Stimulated activated CD4-positive, alpha-beta T cell treated with anti-CD3 and anti-CD28 coated beads, Interleukin-2, amount 100 ng/mL, for 24 hours (primary cell): ENCODE measurements at places on chromosomes 2 and 18.

DNA sequence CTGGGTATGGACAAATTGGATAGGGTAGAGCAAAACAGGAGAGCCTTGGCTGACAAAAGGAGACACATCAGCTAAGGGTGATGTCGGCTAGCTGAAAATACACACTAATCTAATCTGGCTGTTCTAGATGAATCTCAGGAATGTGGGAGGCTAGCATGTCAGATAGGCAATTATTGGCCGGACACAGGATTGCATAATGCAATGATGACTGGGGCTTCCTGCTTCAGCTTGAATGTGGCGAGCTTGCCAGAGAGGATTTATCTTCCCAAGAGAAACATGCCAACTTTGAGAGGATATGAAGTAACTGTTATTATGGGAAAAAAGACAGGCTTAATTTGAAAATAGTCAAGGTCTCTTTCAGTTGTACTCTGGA lies 102.4 kb downstream of the TRIB2 start:
- DNase-seq, result no peak

GRCh38 chr2:124797049-124797448 lies 772.0 kb downstream of the CNTNAP5 start:
- DNase-seq, result no peak

DNA sequence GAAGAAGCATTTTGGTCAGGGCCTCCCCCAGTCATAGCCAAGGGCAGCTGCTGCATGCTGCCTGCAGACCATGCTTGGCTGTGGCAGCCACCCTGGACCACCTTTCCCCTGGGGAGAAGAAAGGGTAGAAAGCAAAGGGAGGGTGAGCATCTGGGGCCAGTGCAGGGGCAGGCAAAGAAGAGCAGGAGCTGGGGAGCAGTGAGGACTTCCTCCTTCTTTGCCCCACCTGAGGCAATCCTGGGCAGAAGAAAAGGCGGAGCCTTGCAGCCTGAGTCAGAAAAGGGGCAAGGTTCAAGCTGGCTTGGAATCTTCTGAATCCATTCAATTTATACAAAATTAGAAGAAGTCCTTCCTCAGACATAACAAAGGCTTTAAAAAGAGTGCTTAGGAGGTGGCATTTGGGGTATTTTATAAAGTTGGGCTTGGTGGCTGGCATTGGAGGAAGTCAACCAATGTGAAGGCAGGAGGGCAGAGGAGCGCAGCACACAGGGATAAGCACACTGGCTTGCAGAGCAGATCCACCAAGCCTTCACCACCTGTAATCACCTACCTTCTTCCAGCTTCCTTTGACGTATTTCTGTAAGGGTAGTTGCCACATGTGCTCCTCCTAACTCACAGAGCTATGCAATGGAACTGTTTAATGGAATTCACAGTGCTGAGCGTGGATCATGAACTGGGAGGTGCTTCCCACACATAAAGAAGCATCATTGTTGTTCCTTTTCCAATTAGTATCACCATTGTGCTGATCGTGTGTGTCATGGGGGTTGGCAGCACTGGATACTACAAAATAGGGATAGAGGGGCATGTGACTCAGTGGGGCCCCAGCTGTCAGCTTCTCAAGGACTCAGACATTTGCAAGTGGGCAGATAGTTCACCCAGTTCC lies 154.4 kb upstream of the EPAS1 start:
- DNase-seq, result no peak

DNA sequence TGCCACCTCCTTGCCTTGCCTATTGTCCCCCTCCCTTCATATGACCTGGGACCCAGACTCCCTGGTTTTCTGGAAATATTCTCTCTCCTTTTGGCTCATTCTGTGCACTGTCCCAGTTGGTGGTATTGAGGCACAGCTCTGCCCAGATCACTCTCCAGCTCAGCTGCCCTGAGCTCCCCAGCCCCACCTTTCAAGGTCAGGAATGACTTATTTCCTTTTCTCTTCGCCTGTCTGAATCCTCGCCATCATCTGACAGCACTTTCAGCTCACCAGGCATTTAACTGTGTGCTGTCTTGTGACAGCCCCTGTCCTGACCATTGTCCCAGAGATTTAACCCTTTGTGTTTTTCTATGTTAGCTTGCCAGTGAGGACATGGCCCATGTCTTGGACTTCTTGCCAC lies 133.0 kb downstream of the MSH2 start:
- no peak for DNase-seq

DNA sequence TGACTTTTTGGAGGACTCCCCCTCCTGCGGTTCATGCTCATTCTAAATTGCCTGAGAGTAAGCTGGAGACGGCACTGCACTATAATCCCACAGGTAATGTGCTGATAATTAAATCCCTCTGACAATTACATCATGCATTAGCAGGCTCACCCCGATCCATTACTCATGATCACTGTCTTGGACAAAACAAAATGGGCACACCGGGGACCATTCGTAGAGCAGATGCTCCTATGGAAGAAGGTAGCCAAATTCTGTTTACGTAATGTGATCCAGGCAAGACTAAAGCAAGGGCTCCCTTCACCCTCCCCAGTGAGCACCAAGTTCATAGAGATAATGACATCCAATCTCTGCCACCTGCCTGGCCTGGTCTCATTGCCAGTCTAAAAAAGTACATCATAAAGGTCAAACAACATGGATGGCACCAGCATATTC lies 657.1 kb upstream of the SOX11 start:
- no peak for DNase-seq

DNA sequence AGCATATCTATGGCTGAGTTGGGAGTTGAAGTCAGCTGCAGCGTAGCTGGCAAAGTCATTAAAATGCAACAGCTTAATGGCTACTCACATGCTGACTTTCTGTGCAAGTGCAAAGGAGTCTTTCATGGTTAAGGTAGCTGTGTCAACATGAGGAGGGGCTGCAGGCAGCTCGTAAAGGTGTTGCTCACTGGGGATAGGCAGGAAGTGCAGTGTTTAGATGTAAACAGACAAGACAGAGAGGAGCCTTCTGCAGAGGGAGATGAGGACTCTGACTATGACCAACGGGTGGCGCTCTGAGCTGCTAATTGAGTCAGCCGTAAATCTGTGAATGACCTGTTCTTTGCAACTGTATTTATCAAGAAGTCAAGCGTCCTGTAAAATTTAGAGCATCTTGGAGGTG lies 22.3 kb upstream of the CAVIN2 start:
- no peak for DNase-seq

GRCh38 chr2:135909976-135910375 lies 33.7 kb upstream of the MCM6 start:
- no peak for DNase-seq

- no peak for DNase-seq
Measured at GRCh38 chr2:177549171-177549570, 156.6 kb downstream of the AGPS start.

DNA sequence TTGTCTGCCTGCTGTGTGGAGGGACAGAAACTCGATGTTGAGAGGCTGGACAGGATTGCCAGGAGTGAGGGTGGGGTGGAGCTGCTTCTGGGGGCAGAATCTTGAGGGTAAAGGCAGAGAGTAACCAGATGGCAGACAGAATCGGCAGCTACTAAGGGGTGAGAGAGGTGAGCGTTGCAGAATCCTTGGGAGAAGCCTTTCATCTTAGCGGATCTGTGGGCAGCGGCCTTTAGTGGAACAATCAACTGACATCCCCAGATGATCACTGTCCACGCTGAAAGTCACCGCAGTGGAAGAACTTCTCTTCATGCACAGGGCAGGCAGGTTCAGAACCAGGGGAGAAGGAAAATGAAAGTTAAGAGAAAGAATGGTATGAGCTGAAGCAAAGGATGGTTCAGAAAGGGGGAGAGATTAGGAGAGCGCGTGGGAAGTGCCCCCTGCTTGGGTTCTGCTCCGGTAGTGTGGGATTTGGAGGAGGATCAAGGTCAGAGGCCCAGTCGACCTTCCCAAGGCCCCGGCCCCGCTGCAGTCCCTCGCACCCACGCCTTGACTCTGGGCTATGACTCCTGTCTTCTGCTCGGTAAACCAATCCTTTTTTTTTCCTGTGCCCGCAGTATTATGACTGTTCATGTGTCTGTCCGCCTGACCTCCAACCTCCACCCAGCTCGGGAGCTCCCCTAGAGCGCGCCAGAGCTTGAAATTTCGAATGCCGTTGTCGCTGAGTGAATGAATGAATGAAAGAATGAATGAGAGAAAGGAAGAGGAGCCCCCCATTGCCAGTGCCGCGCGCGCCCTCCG lies 584 bp downstream of the BOLA3 start:
- DNase-seq, result no peak

GRCh38 chr2:201932511-201932910 lies 101.1 kb upstream of the FZD7 start:
- no peak for DNase-seq

GRCh38 chr2:215967590-215968378 lies 45.6 kb downstream of the MREG start:
- no peak for DNase-seq

- DNase-seq, result no peak
Measured at GRCh38 chr18:57793302-57793986, 9.7 kb downstream of the ATP8B1 start.

GRCh38 chr2:172586245-172586891 lies 30.5 kb downstream of the PDK1 start:
- DNase-seq, result no peak

- no peak for DNase-seq
Measured at GRCh38 chr2:42812899-42813479, 20.6 kb upstream of the HAAO start.

DNA sequence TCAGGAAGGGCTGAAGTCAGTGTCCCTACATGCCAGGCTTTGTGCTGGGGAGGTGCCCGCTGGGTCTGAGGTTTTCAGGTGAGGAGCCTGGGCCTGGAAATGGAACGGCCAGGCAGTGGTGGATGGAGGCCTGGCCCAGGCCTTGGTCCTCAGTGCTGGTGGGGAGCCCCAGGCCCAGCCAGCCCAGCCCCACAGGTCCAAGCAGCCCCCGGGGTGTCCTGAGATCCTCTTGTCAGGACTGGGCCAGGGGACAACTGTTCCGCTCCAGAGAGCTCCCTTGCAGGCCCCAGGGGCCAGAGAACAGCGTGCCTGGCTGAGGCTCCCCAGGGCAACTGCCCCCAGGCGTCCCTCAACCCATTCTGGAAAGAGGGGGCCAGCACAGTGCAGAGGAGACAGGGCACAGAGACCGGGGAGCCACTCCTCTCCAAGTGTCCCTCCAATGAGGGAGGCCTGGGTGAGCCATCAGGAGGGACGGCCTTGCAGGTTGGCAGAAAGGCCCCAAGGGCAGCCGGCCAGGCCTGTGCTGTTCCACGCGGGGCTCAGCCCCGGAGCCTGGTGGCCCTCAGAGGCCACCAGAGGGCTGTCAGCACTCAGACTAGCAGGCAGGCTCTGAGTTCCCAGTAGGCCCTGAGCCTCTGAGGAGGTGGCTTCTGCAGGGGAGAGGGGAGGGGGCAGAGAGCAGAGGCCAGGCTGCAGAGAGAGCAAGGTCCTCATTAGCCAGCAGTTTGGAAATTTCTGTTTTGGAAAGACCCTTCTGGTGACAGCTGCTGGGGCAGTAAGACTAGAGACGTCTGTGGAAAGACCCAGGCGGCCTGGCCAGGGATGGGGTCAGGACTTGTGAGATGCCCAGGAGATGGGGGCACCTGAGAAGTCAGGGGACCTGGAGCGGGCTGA lies 29.4 kb upstream of the SNED1 start:
- DNase-seq, result no peak

GRCh38 chr2:107525406-107525805 lies 301.3 kb upstream of the RGPD4 start:
- DNase-seq, result no peak

DNA sequence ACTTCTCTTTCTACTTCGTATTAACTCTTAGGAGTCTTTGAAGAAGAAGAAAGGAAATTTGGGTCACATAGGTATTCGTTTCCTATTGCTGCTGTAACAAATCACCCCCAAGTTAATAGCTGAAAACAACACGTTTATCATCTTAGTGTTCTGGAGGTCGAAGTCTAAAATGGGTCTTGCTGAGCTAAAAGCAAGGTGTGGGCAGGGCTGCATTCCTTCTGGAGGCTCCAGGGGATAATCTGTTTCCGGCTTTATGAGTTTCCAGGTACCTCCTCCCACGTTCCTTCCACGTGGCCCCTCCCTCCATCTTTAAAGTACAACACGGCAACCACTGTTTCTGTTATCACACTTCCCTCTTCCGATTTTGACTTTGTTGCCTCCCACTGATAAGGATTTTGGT lies 233.5 kb upstream of the RBBP8 start:
- DNase-seq, result no peak

- DNase-seq, result no peak
Measured at GRCh38 chr18:59340817-59341216, 18.2 kb downstream of the LMAN1 start.

- DNase-seq, result no peak
Measured at GRCh38 chr2:209395652-209396051, 28.2 kb upstream of the MAP2 start.

- DNase-seq, result peak; percentile 16
Measured at GRCh38 chr2:126749537-126749936, 93.6 kb downstream of the GYPC start.

- no peak for DNase-seq
Measured at GRCh38 chr2:53504507-53504906, 263.1 kb upstream of the CHAC2 start.

GRCh38 chr2:88489181-88489580 lies 36.7 kb upstream of the FOXI3 start:
- no peak for DNase-seq

- DNase-seq, result no peak
Measured at GRCh38 chr2:45276914-45277313, 267.7 kb upstream of the SIX2 start.

DNA sequence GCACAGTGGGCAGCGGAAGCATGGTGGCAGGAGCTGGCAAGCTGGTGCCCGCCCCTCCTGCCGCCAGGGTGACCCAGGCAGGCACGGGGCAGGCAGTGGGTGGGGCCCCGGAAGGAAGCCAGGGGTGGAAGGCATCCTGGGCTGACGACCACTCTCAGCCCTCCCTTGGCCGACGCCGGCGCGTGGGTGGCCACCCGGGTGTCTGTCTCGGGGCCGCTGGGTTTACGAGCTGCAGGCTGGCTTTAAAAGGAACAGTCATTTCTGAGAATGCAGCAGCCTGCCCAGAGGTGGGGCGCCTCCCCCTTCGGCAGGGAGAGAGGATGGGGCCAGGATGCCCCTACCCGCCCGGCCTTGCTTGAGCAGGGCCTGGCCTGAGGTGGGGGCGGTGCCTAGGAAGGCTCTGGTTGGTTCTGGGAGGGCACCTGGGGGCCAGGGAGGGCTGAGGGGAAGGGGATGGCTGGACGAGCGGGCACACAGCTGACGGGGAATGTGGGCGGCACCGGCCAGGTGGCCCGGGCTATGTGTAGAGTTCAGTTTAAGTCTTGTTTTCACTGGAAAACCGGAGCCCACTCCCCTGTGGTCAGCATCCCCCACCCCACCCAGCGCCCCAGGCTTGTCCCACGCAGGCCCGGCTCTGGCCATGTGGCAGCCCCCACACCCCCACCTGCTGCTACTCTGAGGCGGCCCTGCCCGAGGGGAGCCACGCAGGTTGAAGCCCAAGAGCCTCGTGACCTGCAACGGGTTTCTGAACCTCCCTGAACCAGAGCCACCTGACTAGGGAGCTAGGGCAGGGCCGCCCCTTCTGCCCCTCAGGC lies 6.3 kb downstream of the BOK start:
- DNase-seq, result no peak

GRCh38 chr2:229714736-229715541 lies 584 bp upstream of the DNER start:
- peak; percentile 38 for DNase-seq

- no peak for DNase-seq
Measured at GRCh38 chr2:16613539-16614011, 52.1 kb downstream of the CYRIA start.
